Activated CD4-positive, alpha-beta T cell treated with anti-CD3 and anti-CD28 coated beads for 24 hours (primary cell): ENCODE measurements at places on chromosomes 12 and 14.

DNA sequence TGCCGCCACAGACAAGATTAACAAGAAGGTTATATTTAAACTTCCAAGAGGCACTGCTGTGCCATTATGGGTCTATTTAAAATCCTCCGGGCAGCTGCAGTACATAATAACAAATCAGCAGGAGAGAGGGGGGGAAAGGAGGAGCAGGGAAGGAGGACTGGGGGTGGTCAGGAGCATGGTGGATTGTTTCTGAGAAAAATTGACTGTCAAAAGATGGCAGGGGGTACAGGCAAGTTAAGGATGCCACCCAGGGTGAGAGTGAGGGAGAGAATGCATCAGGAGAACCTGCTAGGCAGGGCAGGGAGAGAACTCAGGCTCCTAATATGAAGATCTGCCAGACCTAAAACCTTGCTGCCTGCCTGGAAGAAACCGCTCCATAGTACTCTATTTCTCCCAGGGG, 181.8 kb downstream of the GRIN2B start:
- DNase-seq, result no peak

DNA sequence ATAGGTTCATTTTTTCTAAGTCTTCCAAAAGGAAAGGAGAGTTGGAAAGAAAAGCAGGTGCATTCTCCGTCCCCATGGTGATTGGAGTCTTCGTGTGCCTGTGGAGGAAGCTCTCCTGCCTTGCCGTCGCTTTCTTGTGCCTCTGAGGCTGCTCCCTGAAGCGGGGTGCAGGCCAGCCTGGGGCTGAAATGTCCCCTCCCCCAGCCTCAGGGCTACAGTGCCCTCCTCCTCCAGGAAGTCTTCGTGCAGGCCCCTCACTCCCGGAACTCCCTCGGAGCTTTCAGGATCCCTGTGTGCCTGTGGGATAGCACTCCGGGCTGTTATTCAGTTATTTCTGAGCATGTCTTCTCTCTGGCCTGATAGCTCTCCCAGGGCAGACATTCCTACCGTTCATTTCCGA, 569.2 kb downstream of the VRK1 start:
- DNase-seq, result no peak

DNA sequence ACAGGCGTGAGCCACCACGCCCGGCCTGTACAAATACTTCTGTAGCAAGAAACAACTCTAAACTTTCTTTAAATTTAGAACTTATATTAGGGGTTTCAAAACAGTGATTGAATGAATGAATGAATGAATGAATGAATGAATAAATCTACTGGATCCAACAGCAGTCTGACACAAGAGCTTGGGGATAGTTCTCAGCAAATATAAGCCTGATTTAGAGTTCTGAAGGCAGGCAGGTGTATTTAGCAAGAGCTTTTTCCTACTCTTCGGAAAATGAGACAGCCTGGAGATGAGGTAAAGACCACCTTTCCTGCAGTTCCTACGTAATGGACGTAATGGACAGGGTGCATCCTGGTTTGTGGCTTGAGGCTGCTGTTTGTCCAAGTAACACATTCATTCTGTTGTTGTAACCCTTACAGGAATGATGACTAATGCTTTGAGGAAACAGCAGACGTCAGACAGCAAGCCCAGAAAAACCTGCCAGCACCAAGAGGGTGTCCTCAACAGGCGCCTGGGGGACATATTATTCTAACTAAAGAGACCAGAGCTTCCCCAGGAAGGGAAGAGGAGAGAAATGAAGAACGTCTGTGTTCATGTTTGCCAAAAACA, 277.4 kb upstream of the SOX5 start:
- no peak for DNase-seq

DNA sequence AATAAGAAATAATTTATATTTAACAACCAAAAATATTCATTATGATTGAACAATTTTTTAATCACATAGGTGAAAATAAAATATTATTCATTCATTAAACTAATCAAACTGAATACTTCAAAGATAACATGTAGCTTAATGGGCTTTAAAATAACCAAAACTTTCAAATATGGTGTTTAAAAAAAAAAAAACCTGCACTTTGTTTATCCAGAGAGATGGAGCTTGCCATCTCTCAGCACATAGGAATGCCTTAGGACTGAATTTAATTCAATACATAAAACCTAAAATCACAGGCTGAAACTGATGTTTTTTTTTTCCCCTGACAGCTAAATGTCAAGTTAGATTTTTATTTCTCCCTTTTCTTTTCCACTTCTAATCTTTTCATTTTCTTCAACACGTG, 14.4 kb upstream of the CCER1 start:
- no peak for DNase-seq

- no peak for DNase-seq
Measured at GRCh38 chr12:62215506-62215905, 44.7 kb upstream of the USP15 start.

DNA sequence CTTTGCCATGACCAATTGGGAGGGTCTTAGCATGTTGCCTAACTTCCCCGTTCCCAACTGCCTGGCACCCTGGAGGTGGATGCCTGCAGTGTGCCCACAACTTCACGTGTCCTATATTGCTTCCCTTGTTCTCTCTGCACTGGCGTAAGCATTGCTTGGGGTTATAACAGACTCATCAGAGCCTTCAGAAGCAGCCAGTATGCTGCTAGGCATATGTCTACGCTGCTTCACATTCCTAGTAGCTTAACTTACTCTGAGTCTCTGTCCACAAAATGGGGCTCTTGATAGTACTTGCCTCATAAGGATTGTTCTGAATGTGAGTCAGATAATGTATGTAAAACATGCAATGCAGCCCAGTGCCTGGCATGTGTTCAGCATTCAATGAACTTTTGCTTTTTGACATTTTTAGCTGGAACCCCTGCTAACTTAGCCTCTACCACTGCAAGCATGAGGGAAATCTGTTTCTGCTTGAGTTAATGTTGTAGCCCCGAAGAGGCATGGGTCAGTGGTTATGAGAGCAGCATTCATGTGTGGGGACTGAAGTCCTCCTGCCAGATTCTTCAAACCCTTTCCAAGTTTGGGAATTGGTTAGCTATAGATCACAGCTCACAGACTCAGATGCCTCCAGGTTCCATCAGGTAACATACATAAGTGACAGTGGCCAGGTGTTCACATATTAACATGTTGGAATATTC, 2.8 kb downstream of the SLC5A8 start:
- no peak for DNase-seq

GRCh38 chr12:43098071-43098470, 453.9 kb downstream of the ADAMTS20 start:
- no peak for DNase-seq

DNA sequence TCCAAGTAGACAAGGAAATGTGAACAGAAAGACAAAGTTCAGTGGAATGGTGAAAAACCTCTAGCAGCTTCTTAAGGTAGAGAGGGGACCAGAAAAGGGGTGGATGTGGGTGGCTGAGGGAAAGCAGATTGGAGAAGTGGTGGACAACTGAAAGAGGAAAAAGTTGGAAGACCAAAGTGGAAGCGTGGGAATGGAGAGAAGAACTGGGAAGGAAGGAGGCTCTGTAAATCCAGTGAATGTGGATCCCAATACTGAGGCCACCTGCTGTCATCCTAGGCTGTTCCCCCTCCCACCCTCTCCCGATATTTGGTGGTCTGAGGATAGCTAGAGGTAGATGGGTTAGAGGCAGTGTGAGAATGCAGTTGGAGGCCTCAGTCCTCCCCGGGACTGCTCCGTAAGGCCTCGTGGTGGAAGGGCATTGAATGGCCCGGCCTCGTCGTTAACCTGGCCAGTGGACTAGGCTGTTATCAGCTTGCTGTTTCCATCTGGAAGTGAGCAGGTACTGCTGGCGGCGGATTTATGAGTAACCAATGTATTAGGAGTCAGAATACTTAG, 822 bp upstream of the POU6F1 start:
- DNase-seq, result no peak

- DNase-seq, result no peak
Measured at GRCh38 chr12:93706824-93707223, 29.6 kb downstream of the CRADD start.

- DNase-seq, result no peak
Measured at GRCh38 chr14:71885301-71885700, 46.9 kb upstream of the RGS6 start.

DNA sequence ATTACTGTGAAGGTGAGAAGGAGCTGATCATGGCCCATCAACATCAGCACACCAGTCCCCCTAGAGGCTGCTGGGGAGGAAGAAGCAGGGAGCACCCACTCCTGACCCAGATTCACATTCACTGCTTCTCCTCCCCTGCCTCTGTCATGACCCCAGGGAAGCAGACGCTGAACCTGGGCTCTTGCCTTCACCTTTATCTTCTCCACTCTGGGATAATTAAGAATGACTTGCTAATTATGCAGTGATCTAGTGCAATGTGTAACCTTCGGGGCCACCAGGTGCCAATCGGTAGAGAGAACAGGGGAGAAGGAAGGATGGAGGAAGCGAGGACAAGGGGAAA, 44.4 kb upstream of the IQSEC3 start:
- DNase-seq, result no peak

GRCh38 chr14:93962701-93963601, 13.4 kb downstream of the ASB2 start:
- DNase-seq, result no peak

DNA sequence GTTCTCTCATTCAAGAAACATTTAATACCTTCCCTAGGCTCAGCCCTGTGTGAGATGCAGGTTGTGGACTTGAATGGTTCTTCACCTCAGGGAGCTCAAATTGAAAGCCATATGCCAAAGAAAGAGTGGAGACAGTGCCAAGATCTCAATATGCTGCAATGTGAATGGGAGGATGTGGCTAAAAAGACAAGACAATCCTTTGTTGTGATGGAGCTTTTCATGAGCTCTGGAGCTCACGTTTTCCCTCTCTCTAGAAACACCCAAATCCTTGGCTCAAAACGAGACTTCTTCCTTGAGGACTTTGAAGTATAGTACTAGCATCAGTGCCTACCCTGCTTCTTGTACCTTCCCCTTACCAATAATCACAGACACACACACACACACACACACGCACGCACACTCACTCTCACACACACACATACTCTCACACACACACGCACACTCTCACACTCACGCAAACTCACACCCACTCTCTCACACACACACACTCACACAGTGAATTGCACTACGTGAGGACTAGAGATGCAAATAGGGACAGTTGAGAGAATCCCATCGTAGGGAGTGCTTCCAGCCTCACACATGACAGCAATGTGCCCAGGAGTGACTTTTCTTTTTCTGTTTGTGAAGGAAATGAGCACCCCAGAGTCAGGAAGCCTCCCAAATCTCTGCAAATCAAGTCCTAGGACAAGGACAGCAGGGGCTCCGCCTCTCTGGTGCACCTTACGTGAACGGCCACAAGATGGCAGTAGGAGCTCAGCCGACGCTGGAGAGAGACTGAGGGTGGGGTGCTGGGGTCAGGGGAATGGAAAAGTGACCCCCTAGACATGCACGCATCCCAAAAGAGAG, 231.4 kb downstream of the PCNX1 start:
- peak; percentile 31 for DNase-seq

GRCh38 chr14:100695423-100695738, 31.3 kb upstream of the DLK1 start:
- no peak for DNase-seq

DNA sequence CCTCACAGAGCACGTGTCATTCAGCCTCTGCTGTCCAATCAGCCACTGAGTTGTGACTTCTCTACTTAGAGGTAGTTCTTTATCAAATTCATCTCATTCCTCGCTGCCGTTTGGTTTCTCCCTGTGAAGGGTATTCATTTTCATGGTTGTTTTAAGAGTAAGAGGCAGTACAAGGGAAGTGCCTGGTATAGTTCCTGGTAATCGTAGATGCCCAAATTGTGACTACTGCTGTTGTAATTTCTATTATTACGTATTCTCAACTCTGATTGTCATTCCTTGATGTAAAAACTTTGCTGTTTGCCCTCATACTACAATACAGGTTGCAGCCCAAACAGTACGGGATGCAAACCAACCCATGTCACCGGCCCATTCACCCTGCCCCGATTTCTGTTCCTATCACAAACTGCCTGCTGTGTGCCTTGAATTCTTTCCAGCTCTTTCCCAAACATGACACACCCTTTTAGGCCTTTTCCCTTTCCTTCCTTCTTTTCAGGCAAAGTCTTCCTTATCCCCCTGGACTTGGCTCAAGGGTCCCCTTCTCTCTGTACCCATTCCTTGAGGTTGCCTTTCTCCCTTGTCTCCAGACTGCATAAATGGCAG, 93.0 kb downstream of the SLC25A47 start:
- DNase-seq, result no peak

DNA sequence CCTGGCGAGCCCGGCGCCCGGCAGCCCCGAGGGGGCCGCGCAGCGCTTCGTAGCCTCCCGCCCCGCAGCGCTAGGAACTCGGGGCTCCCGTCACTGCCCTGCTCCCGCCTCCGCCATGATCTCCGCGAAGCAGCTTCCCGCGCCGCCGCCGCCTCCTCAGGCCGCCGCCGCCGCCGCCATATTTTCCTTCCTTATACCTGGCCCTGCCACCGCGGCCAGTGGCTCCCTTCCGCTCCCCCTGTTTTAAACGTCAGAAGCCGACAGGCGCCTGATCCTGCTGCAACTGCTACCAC, 286 bp downstream of the PPP4R3A start:
- DNase-seq, result no peak

DNA sequence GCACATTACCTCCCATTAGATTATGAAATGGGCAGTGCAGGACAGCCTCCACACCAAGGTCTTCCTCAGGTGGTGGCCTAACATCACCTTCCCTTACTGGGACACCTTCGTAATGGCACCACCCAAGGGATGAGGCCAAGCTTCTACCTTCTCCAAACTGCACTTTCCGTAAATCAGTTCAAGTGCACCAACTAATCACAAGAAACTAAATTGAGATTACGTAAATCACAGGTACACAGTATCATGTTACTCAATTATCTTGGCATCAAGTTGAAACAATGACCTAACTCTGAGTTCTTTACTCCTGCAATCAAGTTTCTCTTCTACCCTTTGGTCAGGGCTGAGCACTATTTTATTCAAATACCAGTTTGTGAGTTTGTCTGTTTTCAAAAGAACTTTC, 13.8 kb downstream of the SLC41A2 start:
- DNase-seq, result no peak

- no peak for DNase-seq
Measured at GRCh38 chr12:31817120-31817519, 88.3 kb upstream of the AMN1 start.

GRCh38 chr12:89861086-89861485, 152.4 kb upstream of the ATP2B1 start:
- no peak for DNase-seq

- DNase-seq, result no peak
Measured at GRCh38 chr14:79914595-79914994, 296.7 kb downstream of the DIO2 start.

- no peak for DNase-seq
Measured at GRCh38 chr12:99453836-99454538, 193.6 kb upstream of the GARIN6 start.

GRCh38 chr14:56290195-56290594, 172.0 kb downstream of the PELI2 start:
- DNase-seq, result no peak

GRCh38 chr14:53192052-53192760, 39.1 kb upstream of the DDHD1 start:
- DNase-seq, result no peak

DNA sequence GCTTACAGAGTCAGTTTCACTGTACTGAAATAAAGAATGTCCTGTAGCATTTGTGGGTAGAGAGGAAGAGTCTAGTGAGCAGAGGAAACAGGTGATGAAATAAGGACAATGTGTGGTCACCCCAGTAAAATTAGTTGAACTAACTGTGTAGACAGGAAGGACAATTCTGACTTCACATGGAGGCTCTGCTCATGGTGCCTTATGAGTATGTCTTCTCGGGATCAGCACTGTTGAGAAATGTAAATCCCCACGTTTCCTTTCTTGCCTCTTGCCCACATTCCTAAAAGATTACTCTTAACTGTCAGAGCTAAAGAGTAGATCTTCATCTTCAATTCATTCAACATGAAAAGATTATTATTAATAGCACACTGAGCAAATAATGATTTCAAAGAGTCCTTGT, 113.2 kb upstream of the FLRT2 start:
- no peak for DNase-seq
